ENCODE measurements at places on chromosomes 5 and 9.

- DNase-seq: peak; percentile 56
These were observed 65.9 kb downstream of the DAP start for GRCh38 chr5:10695055-10695649.

DNA sequence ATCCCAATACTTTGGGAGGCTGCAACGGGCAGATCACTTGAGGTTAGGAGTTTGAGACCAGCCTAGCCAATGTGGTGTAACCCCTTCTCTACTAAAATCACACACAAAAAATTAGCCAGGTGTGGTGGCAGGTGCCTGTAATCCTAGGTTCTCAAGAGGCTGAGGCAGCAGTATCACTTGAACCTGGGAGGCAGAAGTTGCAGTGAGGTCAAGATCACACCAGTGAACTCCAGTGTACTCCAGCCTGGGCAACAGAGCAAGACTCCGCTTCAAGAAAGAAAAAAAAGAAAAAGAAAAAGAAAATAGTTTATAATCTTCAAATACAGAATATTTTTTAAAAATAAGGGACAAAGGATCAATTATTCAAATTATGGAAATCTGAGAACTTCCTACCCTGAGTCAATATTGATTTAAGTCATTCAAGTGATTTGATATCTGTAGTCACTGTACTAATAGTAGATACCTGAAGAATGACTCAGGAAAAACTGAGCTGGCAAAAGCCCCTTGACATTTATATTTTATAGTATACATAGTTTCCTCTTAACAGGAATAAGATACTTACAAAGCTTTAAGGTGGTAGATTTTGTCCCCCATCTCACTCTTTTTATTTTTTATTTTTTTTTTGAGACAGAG is 61.8 kb downstream of the PTBP3 start:
- no peak for DNase-seq

DNA sequence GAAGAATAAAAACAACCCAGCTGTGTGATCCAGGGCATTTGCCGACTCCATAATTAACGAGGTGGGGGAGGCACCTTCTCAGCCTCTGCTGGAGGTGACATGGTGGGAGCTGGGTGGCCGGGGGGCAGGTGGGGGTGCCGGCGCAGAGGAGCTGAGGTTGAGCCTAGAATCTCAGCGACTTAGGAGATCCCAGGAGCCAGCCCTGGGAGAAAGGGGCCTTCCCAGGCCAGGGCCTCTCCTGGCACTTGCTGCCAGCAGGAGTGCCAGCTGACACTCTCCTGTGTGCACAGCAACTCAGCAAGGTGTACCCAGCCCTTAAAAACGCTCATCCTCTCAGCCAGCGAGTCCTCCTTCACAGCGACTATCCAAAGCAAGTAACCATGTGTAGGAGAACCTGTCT is 62.8 kb upstream of the FCN1 start:
- DNase-seq: no peak

GRCh38 chr9:131697908-131698617 is 41.8 kb downstream of the RAPGEF1 start:
- no peak for DNase-seq

GRCh38 chr5:159512064-159512463 is 181.8 kb upstream of the IL12B start:
- DNase-seq: no peak

DNA sequence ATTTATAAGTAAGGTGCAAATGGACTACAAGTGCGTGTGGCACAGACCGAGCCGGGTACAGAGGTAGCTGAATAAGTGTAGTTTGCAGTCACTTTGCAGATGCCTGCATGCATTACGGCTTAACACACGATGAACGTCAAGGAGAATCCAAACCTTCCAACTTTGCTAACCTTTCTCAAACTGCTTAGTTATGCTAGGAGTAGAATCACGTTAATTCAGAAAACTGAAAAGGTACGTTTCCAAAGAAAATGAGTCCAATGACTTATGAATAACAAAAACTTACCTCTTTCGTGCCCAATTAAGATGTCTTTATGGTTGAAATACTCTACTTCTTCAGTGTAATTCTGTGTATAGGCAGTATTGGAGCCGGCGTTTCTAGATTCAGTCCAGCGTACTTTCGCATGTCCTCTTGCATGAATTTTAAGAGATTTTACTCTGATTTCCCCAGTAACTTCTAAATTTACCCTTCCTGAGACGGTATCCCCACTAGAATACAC is 539 bp downstream of the ARRDC3 start:
- DNase-seq: peak; percentile 70

DNA sequence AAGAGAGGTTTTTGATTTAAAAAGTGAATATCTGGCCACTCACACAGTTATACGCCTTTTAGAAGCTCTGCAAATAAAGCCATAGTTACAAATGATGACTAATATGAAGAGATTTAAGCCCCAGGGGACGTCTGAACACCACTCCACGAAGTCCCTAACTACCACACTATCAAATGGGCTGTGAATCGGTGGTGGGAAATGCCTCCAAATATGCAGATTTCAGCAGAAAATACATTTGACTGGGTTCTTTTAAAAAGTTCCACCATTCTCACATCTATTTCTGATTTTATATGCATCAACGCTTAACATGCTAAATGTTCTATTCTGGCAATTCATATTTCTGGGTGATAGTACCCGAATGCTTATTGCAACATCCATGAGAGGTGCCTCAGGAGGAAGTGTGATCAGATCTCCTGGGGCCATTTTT is 22.5 kb downstream of the TICAM2 start:
- no peak for DNase-seq

- no peak for DNase-seq
These were observed 248.6 kb upstream of the KLF4 start for GRCh38 chr9:107737987-107738743.

GRCh38 chr5:6496636-6497035 is 48.0 kb downstream of the UBE2QL1 start:
- DNase-seq: no peak

GRCh38 chr9:101999441-101999840 is 261.0 kb upstream of the GRIN3A start:
- DNase-seq: no peak

DNA sequence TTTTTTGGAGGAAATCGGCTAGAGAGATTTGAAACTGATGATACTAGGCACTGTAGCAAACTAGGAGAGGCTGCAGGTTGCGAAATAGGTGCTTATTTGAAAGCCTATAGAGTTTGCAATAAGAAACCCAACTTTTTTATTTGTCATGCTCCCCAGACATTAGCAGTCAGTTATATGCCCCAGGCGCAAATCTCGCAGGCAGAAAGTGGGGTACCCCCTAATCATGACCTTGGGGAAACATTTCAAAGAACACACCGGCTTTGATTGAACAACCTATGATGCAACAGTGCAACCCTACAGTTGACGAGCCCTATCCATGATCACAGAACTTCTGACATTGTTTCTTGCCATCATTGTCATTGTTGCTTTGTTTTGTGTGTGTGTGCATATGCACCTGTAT is 510.5 kb downstream of the RAB3C start:
- no peak for DNase-seq

GRCh38 chr5:127609957-127610356 is 38.9 kb upstream of the CTXN3 start:
- DNase-seq: no peak

DNA sequence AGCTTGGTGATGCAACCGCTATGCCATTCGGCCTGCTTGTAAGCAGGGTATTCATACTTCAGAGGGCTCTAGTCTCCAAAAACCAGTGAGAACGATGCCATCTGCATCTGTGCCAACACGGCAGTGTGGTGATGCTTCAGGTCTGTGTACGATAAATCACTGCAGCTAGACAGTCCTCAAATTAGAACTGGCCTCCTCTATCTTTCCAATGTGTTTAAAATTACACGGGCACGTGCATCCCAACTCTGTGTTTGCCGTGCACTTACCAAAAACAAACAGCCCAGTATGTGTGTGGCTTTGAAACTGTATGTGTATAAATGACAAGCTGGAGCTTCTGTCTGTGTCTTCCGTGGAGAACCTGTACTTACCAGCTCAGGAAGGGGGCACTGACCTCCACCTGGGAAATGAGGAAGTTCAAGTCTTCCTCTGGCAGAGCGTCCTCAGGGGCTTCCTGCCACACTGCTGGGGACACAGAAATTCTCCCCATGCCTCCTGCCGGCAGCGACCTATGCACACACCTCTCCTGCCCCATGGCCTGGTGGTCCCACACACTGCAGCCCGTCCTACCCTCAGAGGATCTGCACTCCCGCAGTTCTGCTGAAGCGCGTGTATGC is 12.3 kb downstream of the MED10 start:
- DNase-seq: no peak

DNA sequence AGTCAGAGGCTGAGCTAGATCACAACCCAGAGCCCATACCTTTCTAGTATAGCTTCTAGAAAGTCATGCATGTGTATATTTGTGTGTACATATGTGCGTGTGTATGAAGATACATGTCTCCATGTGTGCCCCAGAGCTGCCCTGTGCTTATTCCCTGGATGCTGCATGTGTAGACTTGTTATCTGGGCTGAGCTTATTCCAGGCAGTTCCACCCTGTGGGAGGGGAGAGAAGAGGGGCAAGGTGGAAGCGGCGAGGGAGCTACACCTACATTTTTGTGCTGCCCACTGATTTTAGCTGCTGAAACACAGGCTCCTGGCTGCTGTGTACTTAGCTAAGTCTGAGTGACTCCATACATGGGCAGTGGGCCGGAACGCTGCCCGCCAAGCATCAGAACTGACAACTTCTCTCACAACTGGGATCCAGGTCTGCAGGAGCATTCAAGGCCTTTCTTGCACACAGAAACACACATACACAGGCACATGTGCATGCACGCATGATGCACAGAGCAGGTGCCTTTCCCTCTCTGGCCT is 38.0 kb upstream of the XPA start:
- DNase-seq: no peak

DNA sequence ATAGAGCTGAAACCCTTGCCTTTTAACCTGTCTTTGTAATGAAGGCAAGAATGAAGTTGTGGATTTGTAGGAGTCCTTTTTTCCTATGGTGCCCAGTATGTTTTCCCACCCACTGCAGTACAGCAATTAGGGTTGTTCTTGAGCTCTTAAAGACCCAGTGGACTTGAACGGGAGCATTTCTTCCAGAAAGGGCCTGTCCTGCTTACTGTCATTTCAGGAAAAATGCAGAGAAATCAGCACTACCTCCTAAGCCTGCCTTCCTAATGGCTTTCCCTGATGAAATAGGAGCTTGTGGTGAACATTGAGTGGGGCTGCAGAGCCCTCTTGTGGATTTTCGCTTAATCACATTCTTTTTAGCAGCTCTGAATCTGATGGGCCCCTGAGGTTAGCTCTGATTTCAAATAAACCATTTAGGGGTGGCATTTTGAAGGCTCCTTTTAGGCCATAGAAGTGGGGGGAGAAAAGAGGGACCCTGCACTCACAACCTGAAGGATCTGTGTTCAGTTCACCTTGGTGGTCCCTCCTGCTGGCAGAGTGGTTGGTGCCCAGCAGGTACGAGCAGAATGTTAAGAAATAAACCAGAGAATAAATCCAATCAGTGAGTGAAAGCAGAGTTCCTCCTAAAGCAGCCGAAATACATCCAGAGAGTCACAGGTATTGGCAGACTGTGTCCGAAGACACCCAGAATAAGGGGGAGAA is 188.0 kb upstream of the KLF9 start:
- peak; percentile 60 for DNase-seq

DNA sequence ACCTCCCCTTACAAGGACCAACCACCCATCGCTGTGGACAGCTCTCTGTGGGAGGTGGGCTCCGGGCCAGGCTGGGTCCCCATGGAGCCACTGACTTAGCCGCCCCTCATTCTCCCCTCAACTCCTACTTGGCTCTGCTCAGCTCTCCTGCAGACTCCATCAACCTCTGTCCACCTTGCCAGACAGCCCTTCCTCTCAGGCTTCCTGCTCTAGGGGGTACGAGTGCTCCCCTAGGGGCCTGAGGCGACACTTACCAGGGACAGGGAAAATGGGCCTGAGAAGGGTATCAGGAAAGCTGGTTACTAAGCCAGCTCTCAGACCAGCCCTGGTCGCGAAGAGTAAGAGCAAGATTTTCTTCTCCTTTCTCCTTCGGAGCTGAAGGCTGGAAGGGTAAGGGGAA is 43.9 kb downstream of the SHB start:
- DNase-seq: no peak

GRCh38 chr9:92179286-92180001 is 64.2 kb upstream of the SPTLC1 start:
- DNase-seq: no peak

GRCh38 chr9:130259044-130259443 is 6.5 kb upstream of the HMCN2 start:
- no peak for DNase-seq

DNA sequence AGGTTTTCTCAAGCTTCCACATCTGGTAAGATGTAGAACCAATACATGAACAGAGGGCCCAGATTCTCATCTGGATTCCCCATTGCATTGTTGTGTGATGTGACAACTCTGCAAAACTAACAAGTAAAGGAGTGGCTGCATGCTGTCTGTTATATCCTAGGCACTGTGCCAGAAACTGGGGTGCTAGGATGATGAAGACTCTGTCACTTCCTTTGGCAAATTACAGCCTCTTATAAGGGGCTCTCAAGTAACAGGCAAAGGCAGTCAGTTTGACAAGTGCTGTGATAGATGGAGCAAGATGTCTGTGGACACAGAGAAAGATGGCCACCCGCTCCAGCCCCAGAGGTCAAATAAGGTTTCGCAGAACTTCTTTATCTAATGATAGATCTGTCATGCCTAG is 115.7 kb downstream of the PAPPA start:
- no peak for DNase-seq

- DNase-seq: peak; percentile 19
These were observed 24.0 kb upstream of the KLF9 start for GRCh38 chr9:70438341-70438928.

DNA sequence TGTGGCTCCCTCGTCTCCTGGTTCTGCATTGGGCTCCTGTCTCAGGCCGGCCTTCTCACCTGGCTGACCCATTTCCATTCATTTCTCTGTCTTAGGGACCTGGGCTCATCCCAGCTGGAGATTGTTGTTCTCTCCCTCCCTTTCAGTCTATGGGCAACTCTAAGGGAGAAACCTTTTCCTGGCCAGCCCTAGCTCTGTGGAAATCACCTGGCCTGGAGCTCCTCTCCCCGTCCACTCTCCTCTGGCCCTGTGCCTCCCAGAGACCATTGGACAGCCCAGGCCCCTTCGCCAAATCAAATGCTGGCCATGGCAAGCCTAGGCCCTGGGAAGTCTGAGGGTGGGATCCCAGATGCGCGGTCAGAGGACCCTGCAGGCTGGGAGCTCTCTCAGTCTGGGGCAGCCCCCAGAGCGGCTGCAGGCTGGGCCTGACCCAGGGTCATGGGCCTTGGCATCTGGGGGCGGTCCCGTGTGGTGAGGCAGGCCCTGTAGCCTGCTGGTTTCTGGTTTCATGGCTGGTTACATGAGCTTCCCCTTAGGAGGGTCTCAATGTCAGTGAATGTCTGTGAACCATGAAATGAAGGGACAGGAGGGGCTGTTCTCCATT is 253.5 kb downstream of the AOPEP start:
- DNase-seq: no peak

- DNase-seq: no peak
These were observed 153.9 kb downstream of the GPBP1 start for GRCh38 chr5:57327561-57328367.

- DNase-seq: no peak
These were observed 681 bp downstream of the PPWD1 start for GRCh38 chr5:65563777-65564176.

DNA sequence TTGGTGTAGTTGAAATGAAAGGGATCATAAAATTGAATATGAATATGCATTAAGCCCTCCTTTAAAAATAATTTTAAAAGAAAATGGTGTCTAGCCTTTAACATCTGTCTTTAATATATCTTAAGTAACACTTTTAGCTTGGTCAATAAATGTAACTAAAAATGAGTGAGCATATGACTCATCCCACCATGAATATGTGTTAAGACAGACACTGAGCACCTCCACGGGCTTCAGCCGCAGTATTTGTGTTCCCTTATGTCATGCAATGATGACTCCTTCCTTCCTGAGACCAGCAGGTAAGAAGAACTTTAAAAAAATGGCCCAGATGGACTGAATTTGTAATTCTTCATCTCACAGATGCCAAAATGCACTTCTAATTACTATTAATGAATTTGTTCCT is 563.2 kb downstream of the NR2F1-AS1 start:
- DNase-seq: no peak
